AG10803 (cell line): ENCODE measurements at places on chromosomes 16 and 17.
A peak's percentile ranks its signal among the peaks of the same experiment; 100 is the strongest.

GRCh38 chr16:23424292-23424958 lies 28.6 kb downstream of the COG7 start:
- DNase-seq: no peak

DNA sequence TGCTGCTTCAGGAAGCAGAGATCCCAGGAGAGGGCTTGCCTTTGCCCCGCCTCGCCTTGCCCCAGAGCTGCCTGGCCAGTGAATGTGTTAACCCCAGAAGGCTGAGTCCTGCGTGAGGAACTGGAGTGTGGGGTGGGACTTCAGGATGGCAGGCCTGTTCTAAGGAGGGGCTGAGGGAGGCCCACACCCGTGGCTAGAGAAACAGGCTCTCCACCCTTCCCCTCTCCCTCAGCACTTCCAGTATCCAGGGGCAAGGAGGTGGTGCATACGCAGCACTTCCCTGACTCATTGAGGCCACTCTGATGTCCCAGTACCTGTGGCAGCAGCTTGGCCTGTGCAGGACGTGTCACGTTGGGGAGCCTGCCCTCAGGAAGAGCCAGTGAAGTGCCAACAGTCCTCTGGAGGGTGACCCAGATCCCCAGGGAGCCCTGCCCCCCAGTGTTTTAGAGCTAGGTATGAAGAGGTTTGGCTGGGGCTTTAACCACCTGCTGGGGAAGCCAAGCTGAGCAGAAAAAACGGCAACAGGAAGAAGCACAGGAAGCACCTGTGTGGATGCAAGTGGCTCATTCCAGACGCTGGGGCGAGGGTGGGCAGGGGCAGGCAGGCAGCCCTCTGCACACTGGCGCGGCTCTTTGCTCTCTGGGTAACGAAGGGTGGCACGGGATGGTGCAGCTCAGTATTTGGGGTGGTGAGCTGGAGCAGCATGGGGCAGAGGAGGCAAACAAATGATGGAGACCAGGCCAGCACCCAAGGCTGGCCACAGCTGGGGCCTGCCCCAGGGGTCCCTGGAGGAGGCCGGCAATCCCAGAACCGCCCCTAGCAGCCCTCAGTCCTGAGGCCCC lies 14.7 kb upstream of the CTCF start:
- DNase-seq: no peak

GRCh38 chr17:33572615-33573014 lies 279.5 kb upstream of the ASIC2 start:
- DNase-seq: no peak

- peak; percentile 92 for DNase-seq
These were observed 20.8 kb upstream of the ZFHX3 start for GRCh38 chr16:73068541-73069401.
